ENCODE measurements at places on chromosomes 4 and X. TPM values are rescaled to one million over a fixed set of nuclear protein-coding genes. Genes with fewer than 3 reads are reported as not detected.

DCAF4L1 gene
- total RNA-seq = not detected

ADH1A gene
- total RNA-seq = 0.24 TPM

SPANXC gene
- not detected for total RNA-seq

FAM9B gene
- total RNA-seq = not detected

PDLIM3 gene
- 25.7 TPM for total RNA-seq

DNA sequence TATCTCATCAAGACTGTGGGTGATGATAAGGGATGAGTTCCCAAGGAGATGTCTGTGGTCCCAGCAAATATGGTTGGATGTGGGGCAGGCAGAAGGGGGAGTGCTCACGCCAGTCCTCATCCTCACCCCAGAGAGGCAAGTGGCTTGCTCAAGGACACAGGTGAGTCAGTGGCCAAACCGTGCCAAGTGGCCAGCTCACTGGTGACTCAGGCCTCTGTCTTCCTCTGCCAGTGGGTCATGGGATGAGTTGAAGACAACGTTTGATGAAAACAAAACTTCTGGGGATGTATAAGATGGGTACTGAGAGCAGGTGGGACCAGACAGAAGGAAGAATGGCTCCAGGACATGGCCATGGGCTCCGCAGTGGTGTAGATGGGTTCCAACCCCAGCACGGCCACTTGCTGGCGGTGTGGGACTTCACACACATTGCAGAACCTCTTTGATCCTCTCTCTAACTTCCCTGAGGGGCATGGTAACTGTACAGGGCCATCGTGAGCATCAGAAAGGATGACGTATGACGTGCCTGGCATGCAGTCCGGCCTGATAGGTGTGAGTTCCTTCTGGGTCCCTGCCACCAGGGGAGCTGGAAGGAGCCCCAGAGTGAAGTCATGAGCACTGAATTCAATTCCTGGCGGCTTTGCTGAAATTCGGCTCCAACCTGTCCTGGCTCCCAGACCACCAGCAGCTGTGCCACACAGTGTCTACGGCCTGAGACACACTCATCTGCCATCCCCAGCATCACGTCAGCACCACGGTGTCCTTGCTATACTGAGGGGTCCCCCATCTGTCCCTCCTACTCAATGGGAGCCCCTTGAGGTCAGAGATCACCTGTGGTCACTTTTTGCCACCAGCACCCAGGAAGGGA is 41.3 kb upstream of the GPR78 start:
- peak; percentile 62 for DNase-seq

DNA sequence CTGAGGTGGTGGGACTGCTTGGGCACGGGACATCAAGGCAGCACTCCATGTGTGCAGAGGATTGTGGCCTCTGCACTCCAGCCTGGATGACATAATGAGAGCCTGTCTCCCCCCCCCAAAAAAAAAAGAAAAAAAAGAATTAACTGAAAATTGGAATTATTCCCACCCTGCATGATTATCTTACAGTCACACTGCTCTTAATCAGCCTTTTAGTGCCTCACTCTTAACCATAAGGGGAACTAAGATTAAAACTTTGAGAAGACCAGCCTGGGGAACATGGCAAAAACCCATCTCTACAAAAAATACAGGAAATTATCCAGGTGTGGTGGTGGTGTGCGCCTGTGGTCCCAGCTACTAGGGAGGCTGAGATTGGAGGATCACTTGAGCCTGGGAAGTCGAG is 94.6 kb downstream of the UBE2K start:
- no peak for DNase-seq

DNA sequence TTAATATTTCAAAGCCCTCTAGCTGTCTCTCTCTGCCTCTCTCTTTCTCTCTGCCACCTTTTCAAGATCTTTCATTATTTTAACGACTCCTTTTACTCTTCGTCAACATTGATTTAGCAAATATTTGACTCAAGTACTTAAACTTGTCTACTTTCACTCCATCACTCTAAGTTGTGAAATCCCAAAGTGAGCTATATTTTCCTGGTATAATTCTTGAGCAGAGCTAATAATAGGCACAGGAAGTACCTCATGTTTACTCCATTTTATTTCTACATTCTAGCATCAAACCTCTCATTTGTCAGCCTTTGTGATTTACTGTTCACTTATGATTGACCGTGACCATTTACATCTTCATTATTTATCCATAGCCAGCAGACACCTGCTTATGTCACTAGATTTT is 482.5 kb downstream of the RPA4 start:
- no peak for DNase-seq

- no peak for DNase-seq
These were observed at the start of gene USP11 for GRCh38 chrX:47232803-47233332. TSS of gene USP11 (plus strand) at chrX:47233009. CDS start at chrX:47233044, 35 bp downstream.

DNA sequence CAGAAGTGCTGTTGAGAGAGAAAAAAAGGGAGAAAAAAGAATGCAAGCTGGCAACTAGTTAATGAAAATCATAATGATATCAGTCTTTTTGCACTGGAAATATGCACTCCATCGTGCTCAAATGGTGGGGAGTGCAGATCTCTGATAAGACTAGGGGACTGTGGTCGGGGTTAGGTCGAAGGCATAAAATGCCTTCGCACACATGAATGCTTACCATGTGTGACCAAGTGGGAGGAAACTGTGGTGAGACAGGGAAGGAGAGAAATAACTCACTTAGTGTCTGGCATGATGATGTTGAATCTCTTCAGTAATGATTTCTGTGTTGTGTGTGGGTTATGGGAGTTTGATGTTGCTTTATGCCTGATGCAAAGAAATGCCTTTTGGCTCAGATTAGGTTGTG is 358.9 kb downstream of the FBXO8 start:
- no peak for DNase-seq

DNA sequence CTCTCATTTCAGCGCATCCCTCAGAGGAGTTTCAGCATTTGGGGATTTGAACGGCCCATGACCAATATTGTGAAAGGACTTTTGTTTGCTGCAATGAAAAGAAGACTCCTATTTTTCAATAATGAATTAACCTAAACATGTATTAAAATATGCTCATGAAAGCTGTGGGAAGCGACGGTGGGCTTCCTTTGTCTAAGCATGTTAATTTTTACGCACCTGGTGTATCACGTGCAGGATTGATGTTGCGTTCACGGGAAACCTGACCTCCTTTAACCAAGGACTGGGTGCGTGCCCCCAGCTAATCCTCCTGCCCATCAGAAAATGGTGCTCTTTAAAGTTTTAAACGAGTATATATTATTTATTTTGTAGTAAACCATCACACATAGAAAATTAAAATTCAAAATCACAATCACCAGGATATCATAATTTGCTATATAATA is 590 bp upstream of the CCDC110 start:
- DNase-seq = no peak

GRCh38 chr4:104413487-104413886 is 81.2 kb downstream of the CXXC4 start:
- no peak for DNase-seq

DNA sequence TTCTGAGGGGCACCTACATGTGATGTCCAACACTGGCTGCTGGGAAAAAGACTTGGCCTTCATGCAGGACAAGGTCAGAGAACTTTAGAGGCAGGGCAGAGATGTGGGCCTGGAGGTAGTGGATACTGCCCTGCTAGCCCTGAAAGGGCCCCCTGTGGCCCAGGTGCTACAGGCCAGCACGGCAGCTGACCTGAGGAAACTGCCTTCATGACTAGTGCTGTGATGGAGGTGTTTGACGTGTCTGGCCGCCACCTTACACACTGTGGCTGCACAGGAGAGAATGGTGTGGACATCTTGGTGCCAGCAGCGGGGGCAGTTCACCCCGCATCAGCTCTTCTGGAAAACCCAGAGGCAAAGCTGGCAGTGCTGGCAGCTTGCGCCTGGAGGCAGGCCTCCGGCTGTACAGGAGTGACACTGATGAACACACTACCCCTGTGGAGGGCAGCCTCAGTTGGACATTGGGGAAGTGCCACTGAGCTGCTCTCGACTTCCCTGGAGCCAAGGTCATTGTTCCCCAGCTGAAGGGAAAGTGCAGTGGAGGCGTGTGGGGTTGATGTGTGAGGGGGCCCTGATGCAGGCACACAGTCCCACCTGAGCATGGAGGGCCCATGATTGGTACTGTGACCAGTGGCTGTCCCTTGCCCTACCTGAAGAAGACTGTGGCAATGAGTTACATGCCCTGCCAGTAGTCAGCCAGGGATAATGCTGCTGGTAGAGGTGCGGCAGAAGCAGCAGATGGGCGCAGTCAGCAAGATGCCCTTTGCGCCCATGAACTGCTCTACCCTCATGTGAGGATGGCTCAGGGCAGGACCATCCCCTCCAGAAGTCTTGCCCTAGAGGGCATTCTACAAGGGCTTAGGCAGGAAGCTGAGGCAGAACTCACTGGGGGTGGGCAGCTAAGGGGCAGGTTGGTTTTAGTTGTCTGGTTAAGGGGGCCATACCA is 36.9 kb downstream of the COQ2 start:
- DNase-seq = no peak

DNA sequence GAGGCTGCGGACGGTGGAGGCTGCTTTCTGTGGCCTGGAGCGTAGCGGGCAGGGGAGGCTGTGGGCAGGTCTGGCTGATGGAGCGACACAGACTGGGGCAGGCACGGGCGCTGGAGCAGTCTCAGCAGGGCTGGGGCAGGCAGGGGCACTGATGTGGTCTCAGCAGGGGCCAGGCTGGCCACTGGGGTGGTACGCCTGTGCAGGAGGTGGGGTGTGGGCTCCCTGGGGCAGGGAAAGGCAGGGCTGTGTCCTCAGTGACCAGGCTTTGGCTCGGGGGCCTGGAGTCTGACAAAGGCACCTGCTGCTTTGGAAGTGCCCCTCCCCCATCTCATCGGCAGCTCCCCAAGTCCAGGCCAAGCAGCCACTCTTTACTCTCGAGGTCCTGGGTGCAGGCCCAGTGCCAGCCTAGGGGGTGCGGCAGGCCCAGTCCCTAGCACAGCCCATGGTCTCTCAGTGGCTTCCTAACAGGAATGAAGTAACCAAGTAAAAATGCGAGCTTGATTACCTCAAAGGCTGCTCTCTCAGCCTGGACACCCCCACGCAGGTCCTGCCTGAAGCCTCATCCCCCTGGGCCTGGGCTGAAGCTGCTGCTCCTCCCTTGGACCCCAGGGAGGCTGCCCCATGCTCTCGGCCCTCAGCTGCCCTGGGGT is 55.5 kb downstream of the ADRA2C start:
- DNase-seq = no peak

- DNase-seq = no peak
These were observed 37.6 kb downstream of the PHKA1 start for GRCh38 chrX:72676465-72676864.

GRCh38 chr4:54152846-54153600 is 53.1 kb downstream of the GSX2 start:
- DNase-seq = no peak

DNA sequence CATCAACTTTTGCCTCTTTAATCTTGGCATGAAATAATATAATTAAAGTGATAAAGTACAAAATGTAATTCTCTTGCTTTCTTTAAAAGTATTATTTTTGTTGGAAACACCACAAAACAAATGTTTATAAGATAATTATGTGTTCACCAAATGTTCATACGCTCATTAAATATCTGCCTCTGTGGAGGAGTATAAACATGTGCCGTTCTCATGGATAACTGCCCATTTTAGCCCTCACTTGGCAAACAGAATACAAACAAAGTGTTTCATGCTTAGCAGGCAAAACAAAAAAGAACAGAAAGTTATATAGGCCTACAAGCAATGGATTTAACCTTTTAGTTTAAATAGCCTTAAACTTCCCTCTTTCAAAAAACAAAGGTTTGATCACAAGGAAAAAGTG is 800.5 kb upstream of the DIAPH2 start:
- no peak for DNase-seq

DNA sequence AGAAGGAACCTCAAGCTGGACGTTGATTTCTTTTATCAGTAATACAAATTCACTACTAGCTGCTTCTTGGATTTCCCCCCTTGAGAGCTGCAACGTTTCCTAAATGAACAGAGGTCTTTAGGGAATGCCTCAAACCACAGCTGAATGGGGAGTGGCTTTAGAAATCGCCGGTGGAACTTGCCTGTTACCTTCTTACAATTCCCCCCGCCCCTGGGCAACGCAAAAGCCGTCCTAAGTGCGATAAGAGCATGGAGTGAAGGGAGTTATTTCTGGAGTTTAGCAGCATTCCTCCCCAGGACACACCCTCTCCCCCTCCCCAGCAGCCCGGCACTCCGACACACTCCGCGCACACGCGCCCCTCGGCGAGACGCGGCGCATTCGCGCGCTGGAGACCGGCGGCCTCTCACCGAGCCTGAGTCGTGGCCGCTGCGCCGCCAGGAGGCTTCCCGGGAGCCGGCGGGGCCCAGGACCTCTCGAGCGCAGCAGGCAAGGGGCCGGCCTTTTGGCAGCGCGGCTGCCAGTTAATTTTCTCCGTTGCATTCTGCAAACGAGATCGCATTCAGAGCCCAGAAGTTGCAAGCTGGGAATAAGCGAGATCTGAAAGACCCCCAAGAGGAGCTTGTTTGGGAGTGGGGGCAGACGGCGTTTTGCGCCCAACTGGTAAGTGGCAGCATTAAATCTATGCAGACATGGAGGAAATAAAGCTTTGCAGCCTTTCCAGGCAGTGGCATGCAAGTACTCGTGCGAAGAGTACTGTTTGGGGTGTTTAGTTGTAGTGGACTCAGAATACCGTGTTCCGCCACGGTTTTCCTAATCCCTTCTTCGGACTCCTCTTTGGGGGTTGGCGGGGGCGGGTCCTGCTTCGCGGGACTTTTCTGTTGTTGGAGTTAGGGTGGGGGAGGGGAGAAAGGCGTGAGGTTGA is 134.7 kb downstream of the PALLD start:
- peak; percentile 73 for DNase-seq

DNA sequence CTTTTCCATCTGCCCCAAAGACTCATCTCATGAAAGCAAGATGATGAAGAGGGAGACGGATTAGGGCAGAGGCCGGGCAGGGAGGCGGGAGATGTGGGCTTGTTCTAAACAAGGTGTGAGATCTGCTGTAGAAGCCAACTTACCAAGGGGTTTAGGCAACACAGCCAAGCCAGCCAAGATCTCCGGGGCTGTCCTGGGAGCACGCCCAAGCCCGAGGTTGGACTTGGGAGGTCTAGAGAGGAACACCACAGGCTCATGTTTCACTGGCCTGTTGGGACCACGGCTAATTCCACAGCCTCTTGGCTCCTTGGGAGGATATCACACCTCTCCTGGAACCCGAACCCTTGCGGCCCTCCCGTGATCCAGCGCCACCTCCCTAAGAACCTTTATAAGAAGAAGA is 171.4 kb downstream of the CRLF2 start:
- no peak for DNase-seq

- no peak for DNase-seq
These were observed 317.7 kb upstream of the ANXA10 start for GRCh38 chr4:167774646-167775045.

DNA sequence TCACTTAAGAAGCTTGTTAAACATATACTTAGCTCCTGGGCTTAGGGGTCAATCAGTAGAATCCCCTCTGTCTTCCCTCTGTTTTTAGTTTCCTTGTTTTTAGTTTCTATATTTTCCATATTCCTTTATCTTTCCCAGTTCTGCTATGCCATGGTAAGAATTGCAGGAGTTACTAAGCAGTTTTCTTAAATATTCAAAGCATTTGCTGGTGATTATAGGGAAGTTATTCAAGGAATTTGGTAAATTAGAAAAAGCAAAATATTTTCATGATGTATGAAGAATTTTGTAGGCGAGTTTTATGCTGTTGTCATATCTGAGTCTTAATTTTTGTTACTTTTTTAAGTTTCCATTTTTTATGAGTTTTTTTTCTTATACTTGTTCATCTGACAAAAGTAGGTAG is 91.6 kb upstream of the NUDT6 start:
- DNase-seq = no peak
